ENCODE measurements at places on chromosomes 3 and 15. TPM values are rescaled to one million over a fixed set of nuclear protein-coding genes. Genes with fewer than 3 reads are reported as not detected.

DNASE1L3 gene
- total RNA-seq = not detected

DNAH12 gene
- under 0.01 TPM for total RNA-seq

RBP2 gene
- total RNA-seq = not detected

GOLGA6D gene
- not detected for total RNA-seq

ARPP21 gene
- not detected for total RNA-seq

CYP19A1 gene
- 2.2 TPM for total RNA-seq

ANO10 gene
- total RNA-seq = 55.7 TPM

BFSP2 gene
- not detected for total RNA-seq
